ENCODE measurements at places on chromosomes 11 and 22.

- DNase-seq, result no peak
Measured at GRCh38 chr11:105918039-105918438, 104.0 kb downstream of the MSANTD4 start.

- DNase-seq, result no peak
Measured at GRCh38 chr22:32590556-32590955, 115.9 kb downstream of the FBXO7 start.

DNA sequence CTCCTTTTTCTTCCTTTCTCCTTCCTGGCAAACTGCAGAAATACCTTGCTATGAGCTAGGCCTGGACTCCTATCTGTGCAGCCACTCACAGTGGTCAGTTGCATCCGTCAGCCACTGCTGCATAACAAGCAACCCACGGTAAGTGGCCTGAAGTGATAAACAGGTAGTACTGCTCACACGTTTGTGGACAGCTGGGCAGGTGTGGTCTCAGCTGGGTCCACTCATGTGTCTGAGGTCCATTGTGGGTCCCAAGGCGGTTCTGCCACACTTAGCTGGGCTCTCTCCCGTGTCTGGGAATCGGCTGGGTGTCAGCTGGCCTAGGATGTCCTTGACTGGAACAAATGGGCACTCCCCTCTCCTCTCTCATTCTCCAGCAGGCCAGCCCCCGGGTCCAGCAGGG, 109.3 kb downstream of the BRD1 start:
- no peak for DNase-seq

GRCh38 chr11:71998649-71999310, at the start of gene IL18BP:
TSS of gene IL18BP (plus strand) at chr11:71998909. CDS start at chr11:71999985, 1,076 bp downstream.
- no peak for DNase-seq

- no peak for DNase-seq
Measured at GRCh38 chr11:17209939-17210245, 2.1 kb upstream of the PIK3C2A start.

- no peak for DNase-seq
Measured at GRCh38 chr11:19276859-19277808, 36.4 kb upstream of the E2F8 start.

DNA sequence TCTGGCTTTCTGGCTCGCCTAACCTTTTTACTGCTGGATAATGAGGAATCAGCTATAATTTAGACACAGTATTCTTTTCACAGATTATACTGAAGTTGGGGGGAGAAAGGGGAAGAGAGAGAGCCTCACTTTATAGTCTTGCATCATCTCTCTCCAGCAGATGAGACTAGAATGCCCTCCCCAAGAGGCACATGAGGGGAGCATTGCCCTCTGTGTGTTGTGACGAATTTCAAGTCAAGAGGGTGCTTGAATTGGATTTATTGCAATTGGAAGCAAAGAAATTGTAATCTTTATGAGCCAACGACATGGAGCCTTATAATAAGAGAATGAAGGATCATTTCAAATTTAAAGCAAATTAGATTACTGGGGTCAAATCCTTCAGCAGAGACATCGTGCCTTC, 17.6 kb upstream of the CADM1 start:
- DNase-seq, result no peak

- no peak for DNase-seq
Measured at GRCh38 chr11:79501707-79502106, 60.9 kb upstream of the TENM4 start.

- no peak for DNase-seq
Measured at GRCh38 chr11:2265396-2265795, 5.0 kb downstream of the ASCL2 start.

- no peak for DNase-seq
Measured at GRCh38 chr22:25843660-25844405, 101.8 kb downstream of the MYO18B start.

DNA sequence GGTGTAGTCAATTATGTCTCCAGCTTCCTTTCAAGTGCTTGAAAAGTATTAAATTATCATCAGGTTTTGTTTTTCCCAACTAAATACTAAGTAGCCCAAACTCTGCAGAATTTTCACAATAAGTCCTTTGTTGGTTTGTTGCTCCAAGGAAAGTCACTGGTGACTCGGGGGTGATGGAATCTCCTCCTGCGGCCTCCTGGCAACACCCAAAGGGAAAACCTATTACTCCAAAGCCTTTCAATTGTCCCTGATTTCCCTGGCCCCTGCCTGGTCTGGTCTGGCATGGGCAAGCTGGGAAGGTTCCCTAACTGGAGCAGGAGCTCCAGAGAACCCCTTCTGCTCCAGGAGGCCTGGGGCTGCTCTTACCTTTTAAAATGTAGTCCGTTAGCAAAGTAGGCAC, 47.9 kb downstream of the FEZ1 start:
- DNase-seq, result no peak

GRCh38 chr22:33461698-33462434, 403.7 kb upstream of the SYN3 start:
- no peak for DNase-seq

DNA sequence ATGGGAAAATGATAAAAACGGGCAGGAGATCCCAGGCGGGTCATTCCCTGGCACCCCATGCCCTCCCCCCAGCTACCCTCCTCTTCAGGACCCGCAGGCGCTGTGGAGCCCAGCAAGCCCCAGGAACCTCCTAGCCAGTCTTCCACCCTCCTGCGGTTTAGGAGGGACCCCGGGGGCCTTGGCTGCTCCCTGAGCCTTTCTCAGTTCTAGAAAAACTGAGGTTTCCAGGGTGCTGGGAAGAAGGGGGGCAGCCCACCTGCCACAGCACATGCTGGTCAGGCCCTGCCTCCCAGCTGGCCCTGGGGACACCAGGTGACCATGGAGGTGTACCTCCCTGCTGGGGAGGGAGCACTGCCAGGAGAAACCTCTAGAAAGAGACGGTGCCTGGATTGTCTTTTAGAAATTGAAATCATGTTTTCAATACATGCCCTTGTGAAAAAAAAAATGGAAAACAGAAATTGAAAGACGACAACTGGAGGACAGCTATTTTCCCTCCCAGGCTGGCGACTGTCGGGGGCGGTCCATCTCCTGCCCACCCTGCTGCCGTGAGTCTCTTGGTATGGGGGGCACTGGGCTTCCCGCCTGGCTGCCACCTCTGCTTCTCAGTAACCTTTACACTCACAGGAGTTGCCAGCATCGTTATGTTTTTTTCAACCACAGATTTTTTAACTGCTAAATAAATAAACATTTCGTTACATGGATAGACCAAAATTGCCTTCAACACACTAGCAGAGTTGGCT, 398.5 kb downstream of the TBC1D22A start:
- DNase-seq, result peak; percentile 25

GRCh38 chr11:116563028-116563711, 209.6 kb downstream of the BUD13 start:
- DNase-seq, result peak; percentile 65

DNA sequence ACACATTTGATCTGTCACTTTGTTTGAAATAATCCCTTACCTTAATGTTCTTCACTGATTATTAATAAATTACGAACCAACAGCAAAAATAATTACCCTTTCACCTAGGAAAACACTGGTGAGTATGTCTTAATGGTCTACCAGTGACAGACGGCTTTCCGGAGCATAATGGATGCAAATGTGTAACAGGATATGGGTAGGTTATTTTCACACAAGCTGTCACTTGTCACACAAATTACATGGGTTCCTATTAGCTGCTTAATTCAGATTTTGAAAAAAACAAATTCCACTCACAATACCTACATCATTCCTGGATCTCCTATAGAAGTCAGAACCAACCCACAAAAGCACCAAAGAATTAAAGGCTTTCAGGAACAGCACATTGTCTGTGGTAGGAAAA, 127.9 kb downstream of the WT1 start:
- no peak for DNase-seq

GRCh38 chr22:37228106-37229011, 15.7 kb downstream of the RAC2 start:
- DNase-seq, result no peak

GRCh38 chr11:17477084-17477333, 364 bp upstream of the ABCC8 start:
- no peak for DNase-seq

- DNase-seq, result no peak
Measured at GRCh38 chr22:17438026-17438425, 68.8 kb downstream of the CECR2 start.

DNA sequence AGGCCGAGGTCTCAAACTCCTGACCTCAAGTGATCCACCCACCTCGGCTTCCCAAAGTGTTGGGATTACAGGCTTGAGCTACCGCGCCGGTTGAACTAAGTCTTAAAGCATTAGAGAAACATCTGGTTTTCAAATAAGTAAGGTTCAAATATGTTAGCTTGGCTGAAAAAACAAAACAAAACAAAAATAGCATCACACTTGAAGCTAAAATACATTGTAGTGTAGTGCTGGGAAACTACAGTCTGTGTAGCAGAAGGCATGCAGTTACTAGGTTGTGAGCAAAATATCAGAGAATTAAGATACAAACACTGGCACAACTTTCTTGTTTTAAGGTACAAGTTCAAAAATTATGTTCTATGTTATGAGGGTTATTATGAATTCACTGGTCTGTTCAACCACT, 224.8 kb upstream of the CHORDC1 start:
- no peak for DNase-seq

GRCh38 chr22:35128637-35129036, 62.7 kb downstream of the ISX start:
- no peak for DNase-seq

DNA sequence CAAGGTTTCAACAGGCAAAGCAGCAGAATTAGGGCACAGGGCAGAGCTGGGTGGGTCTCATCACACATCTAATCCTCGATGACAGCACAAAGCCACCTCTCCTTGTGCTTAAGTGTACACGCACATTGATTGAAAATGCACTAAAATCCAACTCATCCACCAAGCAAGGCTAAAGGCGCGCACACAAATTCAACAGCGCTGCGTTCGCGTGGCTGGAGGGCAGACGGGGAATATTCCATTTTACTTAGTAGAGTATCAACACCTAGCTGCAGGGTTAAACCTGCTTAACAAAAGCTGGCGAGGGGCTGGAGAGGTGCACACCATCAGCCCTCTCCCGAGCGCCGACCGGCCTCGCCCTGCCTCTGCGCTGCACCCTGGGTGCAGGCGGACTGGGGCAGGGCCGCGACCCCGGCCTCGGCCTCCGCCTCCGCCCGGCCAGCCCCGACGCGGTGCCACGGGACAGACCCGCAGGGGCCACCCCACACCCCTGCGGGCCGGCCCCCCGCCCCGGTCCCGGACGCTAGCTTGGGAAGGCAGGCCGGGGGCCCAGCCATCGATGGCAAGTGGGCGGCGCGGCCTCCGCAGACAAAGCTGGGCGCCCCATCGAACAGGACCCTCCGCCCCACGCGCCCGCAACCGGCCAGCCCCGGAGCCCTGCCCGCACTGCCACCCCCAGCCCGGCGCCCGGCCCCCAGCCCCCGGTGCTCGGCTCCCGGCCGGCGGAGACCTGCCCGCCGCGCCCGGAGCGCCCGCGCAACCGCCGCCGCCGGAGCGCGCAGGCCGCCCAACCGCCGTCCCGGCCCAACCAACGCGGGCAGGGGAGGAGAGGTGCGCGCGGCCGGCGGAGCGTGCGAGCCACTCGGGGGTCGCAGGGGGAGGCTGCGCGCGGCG, 929 bp downstream of the PRDM10 start:
- DNase-seq, result peak; percentile 41

GRCh38 chr11:555227-555779, 5.2 kb downstream of the LMNTD2 start:
- DNase-seq, result no peak

DNA sequence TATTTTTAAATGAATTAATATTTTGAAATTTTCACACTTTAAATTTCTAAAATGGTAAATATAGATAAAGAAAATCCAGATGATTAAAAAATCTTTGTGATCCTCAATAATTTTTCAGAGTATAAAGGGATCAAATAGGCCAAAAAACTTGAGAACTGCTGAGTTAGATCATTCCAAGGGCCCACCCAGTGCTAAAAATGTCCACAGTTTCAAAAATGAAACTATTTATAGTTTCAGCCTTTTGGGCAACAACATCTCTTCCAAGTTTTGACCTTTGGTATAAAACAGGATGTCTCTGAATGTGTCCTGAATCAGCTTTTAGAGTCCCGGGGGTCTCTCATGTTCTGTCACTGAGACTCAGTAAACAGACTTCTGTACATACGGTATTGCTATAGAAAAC, 20.9 kb upstream of the BAIAP2L2 start:
- no peak for DNase-seq

DNA sequence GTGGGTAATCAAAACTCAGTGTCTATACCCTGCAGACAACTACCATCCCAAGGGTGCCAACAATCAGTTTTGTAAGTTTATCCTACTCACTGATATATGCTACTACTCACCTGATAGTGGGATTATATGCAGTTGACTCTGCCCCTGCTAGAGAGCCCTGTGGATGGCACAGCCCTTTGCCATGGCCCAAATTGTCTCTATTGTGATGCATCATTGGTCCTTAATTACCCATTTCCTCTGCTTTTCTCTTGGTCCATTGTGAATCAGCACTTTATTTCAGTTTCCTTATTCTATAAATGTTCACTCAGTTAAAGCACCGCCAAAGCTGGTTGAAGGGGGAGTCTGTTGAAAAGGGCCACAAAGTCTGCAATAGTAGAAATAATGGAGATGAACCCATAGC, 42.3 kb downstream of the PLAAT5 start:
- DNase-seq, result no peak

DNA sequence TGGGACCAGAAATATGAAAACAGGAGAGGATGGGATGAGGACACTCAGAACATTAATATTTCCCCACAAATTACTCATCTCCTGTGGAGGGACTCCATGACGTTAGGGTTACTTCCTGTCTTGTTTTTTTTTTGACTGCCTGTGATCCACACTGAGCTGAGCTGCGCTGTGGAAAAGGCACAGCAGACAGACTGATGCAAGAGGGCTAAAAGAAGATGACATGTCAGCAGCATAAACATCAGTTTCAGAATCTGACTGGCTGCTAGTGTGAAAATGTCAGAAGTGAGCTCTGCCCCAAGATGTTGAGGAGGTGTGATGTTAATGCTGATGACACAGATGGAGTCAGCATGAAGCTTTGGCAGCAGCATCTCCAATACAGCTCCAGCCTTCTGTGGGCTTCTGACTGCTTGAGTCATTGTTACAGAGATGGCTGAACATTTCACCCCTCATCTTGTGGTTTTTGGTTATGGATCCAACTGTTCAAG, 286.8 kb downstream of the BLID start:
- DNase-seq, result peak; percentile 38

DNA sequence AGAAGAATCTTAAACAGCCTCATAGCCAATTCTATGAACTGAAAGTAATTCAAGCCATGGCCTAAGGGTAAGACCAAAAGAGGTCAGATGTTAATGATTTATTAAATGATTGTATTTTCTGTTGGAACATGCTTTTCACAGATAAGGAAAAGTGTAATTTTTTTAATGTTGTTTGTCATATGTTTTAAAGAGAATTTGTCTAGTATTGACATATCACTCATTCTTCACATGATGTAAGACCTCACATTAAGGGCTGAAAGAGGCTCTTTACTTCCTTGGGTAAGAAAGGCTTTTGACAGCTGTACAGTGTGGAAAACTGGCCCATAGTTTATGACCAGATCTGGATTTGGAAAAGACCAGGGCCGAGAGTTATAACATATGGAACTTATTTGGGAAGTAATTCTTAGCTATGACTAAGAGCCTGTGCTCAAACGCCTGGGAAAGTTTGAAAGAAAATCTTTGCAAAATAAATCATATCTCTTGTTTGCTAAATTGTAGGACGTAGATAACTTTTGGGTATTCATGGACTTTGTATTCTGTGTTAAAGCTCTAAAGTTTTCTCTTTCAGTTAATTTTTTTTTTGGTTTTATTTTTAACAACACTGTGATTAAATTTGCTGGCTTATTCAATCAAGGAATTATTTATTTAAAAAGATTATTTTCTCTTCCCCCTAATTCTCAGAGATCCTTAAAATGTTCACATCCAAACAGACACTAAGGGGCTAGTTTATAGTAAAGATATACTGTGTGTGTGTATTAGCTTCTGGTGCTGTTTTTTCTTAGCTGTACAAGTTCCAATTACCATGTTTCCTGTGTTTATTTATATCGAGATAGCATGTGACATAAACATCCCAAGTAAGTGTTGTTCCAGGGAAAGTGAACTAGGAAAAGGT, 162.2 kb downstream of the ARHGAP42 start:
- DNase-seq, result no peak

Measured in dorsolateral prefrontal cortex (tissue), 122 donors.